Endothelial cell of umbilical vein (primary cell): ENCODE measurements at places on chromosomes 5 and 9. TPM values are rescaled to one million over a fixed set of nuclear protein-coding genes. Genes with fewer than 3 reads are reported as not detected.
A peak's percentile ranks its signal among the peaks of the same experiment; 100 is the strongest.

GRCh38 chr5:67094476-67095300 lies 101.9 kb downstream of the CD180 start:
- no peak overlapping the region for H3K4me3 ChIP-seq
- H3K36me3 ChIP-seq, result no peaks in the 10 kb centered on the region
- H3K27ac ChIP-seq, result no peak overlapping the region
- no peaks in the 10 kb centered on the region for H3K27me3 ChIP-seq

PTGDS gene
- not detected in 2 replicates for polyA plus RNA-seq

DNA sequence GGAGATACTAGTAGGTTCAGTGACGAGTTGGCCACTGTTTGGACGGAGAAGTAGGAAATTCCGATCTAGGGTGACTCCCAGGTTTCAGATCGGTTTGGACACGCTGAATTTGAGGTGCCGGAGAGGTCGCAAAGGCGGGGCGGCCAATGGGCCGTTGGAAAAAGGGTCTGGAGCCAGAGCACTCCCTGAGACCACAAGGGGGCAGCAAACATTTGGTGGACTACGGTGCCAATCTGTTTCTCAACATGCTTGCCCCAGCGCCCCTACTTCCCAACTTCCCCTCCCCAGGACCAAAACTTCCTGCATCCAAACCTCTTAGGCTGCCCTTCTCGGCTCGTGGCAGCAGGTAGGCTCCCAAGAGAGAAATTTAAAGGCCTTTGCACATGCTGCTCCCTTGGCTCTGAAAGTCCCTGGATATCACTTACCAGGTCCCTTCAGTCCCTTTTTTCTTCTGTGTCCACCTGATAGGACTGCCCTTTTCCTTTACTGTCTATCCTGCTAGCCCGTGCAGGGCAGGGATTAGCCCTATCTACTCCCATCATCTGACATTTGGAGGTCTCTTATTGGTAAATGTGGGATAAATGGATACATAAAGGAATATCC lies 992 bp upstream of the RPP25L start:
- H3K36me3 ChIP-seq, result peaks cover 12% of the 10 kb centered on the region
- H3K27ac ChIP-seq, result no peak overlapping the region
- H3K4me3 ChIP-seq, result peak overlapping the region; percentile 21
- H3K27me3 ChIP-seq, result no peaks in the 10 kb centered on the region

DNA sequence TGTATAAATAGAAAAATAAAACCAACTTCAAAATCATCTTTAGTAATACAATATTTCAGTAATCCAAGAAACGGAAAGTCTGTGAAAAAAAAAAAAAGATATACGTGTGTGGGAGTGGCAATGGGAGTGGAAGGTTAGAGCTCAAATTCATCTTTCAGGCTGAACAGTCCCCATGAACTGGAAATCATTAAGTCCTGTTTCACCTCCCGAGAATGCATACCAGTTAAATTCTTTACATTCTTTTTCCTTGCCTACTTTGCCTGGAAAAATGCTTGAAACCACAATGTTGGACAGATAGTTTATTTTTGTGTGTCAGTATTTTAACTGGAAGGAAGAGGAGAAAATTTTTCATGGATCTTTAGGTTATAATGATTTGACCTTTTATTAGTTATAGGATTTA lies 166.8 kb downstream of the MUSK start:
- H3K4me1 ChIP-seq, result no peaks in the 10 kb centered on the region
- no peak overlapping the region for H3K4me3 ChIP-seq
- DNase-seq, result no peak
- no peak overlapping the region for H3K27ac ChIP-seq

DNA sequence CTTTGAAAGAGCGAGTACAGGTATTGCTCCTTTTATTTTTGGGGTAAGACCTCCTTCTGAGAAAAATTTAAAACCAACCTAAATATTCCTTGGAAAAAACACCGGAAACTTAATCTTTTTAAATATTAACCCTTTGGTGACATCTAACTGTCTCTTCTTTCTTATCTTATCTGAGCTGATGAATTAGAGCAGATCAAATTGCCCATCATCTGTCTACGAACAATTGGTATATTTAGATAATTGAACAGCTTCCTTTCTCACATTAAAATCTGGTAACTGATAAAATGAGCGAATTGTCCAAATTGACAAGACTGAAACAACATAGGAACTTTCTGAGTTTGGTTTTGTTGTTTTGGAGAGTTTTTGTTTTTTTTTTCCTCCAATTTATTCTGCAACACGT lies 2.0 kb downstream of the ISL1 start:
- no peak overlapping the region for H3K27ac ChIP-seq
- peak; percentile 5 for DNase-seq
- no peak overlapping the region for H3K4me3 ChIP-seq
- peaks cover 18% of the 10 kb centered on the region for H3K4me1 ChIP-seq

- no peaks in the 10 kb centered on the region for H3K36me3 ChIP-seq
- peaks cover 3% of the 10 kb centered on the region for H3K4me1 ChIP-seq
- DNase-seq, result no peak
- no peak overlapping the region for H3K4me3 ChIP-seq
Observed at GRCh38 chr9:130200038-130200849, 28.0 kb downstream of the NCS1 start.

CCDC183 gene
- polyA plus RNA-seq, result 0.50 and 0.60 TPM in 2 replicates

DNA sequence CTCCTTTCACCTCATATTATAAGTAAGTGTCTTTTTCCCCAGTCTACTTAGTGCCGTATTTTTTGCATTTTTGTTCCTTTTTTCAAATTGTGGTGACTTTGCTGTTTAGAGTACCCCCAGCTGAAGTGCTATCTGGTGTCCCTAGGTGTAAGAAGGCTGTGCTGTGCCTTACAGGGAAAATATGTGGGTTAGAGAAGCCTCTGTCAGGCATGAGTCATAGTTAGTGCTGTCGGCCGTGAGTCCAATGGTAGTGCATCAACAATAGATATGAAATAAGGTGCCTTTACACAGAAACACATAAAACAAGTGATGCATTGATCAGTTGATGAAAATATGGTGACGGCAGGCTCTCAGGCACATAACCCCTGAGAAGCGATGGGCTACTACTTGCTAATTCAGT lies 20.1 kb downstream of the SYK start:
- H3K4me3 ChIP-seq, result no peak overlapping the region
- no peaks in the 10 kb centered on the region for H3K27me3 ChIP-seq
- no peaks in the 10 kb centered on the region for H3K4me1 ChIP-seq
- no peak overlapping the region for H3K27ac ChIP-seq
